A549 (cell line): ENCODE measurements at places on chromosomes 7 and 10.

- DNase-seq, result no peak
Observed at GRCh38 chr7:153423210-153423590, 629.0 kb upstream of the DPP6 start.

- DNase-seq, result no peak
Observed at GRCh38 chr10:8229153-8229552, 174.7 kb downstream of the GATA3 start.

DNA sequence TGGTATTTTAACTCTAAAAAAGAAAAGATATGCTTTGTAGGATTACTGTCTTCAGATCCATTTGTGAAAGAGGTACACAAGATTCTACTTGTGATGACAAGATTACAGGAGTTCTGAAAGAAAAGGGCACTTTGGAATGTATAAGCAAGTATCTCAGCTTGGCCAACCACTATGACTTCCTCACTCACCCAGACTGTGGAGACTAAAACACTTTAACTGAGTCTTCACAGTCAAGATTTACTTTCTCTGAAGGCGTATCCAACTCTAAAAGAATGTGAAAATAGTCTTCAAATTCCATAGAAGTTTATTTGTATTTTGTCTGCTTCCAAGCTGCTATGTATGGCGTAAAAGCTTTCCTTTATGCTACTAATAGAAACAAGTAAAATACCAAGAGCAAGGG, 76.1 kb upstream of the SRRM3 start:
- no peak for DNase-seq

GRCh38 chr7:114534953-114535352, 120.3 kb downstream of the FOXP2 start:
- no peak for DNase-seq

- no peak for DNase-seq
Observed at GRCh38 chr10:63753808-63754207, 232.6 kb downstream of the REEP3 start.

DNA sequence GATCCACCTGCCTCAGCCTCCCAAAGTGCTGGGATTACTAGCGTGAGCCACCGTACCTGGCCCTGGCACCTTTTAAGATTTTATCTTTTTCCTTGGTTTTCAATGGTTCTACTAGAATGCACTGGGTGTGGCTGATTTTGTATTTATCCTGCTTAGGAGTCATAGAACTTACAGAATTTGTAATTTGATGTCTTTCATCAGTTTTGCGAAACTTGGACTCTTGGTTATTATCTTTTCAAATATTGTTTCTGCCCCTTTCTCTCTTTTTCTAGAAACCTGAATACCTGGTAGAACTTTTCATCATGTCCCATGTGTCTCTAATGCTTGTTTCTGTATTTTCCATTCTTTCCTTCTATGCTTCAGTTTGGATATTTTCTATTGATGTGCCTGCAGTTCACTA, 2.8 kb upstream of the NUB1 start:
- DNase-seq, result no peak

- DNase-seq, result no peak
Observed at GRCh38 chr7:33973231-33974015, 68.1 kb downstream of the BMPER start.

- DNase-seq, result no peak
Observed at GRCh38 chr10:113069595-113069994, 119.5 kb downstream of the TCF7L2 start.

DNA sequence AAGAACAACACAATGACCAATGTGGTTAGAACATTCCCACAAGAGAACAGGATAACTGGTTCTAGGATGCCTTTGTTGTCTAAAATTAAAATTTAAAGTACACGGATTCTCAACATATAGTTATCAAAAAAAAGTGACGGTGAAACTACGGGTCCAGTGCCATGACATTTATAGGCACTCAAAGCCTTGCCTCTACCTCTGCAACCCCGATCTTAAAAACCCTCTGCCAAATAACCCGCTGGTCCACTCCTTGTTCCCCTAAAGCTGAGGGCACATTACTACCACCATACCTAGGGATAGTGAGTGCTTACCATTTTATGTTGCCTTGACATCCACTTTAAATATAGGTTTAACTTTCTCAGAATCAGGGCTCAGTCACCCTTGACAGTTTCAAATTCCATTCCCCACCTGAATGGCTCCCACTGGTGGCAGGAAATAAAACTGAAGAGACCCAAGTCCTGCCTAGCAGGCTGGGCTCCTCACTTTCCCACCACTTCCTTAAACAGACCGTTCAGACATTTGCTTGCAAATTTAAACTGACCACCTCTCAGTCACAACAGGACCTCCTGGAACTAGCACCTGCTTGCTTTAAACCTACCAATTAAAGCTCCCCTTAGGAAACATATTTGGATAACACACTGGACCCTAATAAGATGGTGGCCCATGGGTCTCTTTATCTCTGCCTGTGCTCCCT, 169.9 kb upstream of the ASAH2 start:
- peak; percentile 47 for DNase-seq
